ENCODE measurements at places on chromosomes 4 and X.
A peak's percentile ranks its signal among the peaks of the same experiment; 100 is the strongest.

- DNase-seq = no peak
Measured at GRCh38 chr4:76905521-76905920, 7.6 kb upstream of the SOWAHB start.

DNA sequence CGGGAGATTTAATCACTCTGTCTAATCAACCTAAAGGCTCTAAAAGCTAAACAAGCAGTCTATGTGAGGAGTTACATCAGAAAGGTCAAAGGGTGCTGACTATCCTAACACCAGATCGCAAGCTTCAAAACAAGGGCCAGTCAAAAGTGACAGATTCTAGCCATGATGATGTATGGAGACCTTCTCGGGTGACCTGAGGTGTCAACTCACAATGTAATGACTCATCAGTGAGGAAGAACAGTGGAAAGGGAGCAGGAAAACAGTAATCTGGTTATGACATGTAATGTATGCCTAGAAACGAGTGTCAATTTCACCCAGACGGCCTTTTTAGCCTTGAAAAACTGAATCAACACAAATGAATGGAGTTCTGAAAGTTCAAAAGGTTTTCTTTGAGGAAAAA, 375.3 kb downstream of the IDS start:
- DNase-seq = no peak

DNA sequence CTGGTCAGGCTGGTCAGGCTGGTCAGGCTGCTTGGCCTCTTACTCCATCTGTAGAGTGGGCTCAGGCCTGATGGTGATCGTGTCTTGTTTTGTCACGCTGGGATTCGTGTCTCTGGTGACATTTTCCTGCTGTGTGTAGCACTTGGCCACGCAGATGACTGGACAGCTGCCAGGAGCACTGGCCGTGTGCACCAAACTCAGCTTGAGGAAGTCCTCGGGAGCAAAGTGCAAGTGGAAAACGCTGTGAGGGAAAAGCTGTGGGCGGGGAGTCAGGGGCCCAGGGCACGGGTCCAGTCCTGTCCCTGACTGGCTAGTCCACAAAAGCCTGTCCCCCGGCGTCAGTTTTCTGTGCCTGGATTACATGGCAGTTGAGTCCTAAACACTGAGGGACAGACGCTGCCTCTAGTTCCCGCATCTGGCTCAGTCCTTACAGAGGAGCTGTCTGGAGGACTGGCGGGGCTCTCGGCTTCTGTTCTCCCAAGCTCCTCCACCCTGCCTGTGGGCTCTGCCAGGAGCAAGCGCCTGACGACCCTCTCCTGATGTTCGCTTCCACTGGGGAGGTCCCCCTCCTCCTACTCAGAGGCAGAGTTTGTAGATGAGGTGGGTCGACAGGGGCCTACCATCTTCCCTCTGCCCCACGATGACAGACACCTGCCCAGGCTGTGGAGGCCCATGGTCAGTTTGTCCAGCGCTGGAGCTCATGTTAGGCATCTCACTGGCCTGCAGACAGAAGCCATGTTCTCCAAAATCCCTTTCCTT, 35.9 kb upstream of the GRPEL1 start:
- no peak for DNase-seq

DNA sequence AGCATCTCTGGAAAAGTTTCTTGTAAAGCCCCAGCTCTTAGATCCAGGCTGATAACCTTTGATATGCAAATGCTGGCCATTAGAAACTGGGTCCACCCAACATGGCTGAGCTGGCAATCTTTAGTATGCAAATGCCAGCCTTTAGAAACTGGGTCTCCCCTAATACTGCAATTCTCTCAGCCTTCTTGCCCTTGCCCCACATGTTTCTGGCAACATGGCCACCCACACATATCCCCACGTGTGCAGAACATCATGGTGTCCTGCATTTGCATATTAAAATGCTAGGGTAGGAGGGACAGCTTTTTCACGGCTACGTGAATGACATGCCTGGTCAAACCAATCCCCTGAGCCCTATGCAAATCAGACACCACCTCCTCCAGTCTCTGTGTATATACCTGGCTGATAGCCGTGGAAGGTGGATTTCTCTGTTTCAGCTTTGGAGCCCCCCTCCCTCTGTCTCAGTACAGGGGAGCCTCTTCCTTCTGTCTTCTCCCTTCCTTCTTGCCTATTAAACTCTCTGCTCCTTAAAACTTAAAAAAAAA, 344.0 kb upstream of the NWD2 start:
- no peak for DNase-seq

GRCh38 chr4:47442980-47443379, 20.5 kb downstream of the COMMD8 start:
- no peak for DNase-seq

DNA sequence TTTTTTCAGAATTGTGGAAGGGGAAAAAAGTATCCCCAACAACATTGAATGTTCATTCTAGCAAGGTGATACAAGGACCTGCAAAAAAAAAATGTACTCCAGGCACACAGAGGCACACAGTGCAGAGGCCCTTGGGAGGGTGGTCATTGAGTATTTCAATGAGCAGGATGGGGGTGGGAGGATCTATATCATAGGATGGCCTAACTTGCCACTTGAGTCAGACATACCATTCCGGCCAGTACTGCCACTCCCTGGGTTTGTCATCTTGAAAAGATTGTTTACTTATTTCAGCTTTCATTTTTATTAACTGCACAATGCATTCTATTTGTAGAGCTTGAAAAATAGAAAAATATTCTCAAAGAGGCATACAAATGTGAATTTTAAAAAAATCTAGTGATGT, 18.7 kb downstream of the ZNF595 start:
- no peak for DNase-seq

DNA sequence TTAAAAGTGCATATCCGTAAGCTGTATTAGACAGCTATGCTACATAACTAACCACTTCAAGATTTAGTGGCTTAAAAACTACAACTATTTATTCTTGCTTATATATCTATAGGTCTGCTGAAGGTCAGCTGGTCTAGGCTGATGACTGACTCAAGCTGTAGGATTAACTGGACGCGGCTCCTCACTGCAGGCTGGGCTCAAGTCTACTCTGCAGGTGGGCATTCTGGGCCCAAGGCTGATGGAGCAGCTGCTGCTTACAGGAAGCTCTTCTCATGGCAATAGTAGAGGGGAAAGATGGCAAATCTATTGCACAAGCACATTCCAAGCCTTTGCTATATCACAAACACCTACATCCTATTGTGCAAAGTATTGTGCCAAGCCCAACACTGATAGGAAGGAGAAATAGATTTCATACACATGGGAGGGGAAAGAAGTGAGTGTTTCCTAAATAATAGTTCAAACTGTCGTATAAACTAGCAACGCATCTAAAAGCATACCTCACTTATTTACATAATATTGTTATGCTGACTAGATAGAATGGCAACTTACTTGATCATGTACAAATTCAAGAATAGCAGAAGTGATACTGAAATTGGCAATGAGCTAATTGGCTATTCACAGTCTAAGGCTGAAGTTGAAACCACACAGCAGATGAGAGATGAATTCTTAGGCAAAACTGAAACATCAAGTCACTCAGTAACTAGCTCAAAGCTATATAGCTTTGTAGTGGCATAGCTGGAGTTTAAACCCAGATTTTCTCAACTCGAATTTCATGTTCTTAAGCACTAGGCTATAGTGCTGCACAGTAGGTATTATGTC, 263.8 kb downstream of the NKX6-1 start:
- no peak for DNase-seq

DNA sequence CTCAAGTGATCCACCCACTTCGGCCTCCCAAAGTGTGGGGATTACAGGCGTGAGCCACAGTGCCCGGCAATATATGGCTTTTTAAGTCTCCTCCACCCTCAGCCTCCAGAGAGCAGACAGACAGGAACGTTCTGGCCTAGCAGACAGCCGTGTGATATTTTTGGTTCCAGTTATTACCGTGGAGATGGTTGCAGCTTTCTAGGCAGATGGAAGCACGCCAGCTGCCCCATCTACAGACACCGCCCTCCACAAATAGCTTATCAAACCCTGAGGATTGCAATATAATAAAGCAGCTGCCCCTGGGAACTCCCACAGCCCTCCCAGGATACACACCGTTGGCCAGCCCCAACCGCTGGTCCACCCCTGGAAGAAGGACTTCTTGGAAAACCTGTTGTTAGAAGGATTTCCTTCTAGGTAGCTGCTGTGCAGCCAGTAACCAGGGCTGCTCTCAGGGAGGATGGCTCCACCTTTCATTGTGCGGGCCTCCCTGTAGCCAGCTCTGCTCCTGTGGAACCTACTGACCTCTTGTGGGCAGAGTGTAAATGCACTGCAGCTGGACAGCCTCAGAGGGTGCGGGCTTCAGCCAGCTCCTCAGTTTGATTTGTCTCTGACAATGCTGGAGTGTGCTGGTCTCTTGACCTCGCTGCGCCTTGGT, 44.0 kb downstream of the SLC25A5 start:
- DNase-seq = no peak

GRCh38 chr4:8010618-8011017, 71.0 kb upstream of the AFAP1 start:
- DNase-seq = no peak

GRCh38 chrX:70133303-70134115, at the start of gene IGBP1:
Gene IGBP1 (plus strand): TSS chrX:70133447. CDS start chrX:70133948, 501 bp downstream.
- DNase-seq = peak; percentile 71

GRCh38 chr4:26281881-26282280, 38.9 kb upstream of the RBPJ start:
- no peak for DNase-seq

DNA sequence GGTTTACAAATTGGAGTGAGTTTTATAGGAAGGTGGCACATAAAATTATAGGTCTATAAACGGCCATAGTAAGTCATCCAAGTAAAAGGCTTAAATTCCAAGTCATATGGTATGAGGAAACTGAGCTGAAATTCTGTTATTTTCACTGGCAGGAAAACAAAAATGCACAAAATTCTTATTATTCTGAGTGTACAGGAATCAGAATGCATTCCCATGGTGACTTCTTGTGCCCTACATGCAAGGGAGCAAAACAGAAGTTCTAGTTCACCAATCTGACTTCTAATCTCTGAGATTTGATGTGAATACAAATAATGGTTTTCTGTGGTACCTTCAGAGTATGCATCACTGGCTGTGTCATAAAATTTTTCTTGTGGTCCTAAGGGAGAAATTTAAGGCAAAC, 102.9 kb downstream of the CLCN4 start:
- DNase-seq = no peak

- DNase-seq = no peak
Measured at GRCh38 chr4:20960291-20960690, 260.0 kb downstream of the PACRGL start.

DNA sequence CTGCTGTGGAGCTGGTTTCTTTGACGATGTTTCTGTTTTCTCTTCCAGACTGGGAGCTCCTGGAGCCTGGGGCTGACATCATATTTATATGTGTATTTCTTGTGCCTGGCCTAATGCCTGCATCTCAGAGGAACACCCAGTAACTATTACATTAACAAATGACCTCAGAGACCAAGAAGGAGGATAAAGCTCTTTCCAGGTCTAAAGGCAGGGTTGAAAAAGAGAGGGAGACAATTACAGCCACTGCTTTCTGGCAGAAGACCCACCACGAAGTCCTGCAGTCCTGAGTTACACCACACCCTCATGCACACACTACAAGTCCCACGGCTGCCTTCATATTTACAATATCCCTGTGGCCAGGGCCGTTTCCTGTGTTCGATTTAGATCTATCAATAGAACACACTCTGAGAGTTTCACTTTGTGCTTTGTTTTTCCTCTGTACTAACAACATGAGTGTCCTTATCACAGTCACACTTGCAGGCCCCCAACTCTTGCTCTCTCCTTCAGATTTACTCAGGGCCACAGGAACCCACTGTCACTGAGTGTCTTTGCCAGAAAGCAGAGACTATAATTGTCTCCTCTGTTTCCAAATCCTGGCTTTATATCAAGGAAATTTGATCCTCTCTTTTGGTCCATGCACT, 535.5 kb downstream of the MID1IP1 start:
- DNase-seq = peak; percentile 41

DNA sequence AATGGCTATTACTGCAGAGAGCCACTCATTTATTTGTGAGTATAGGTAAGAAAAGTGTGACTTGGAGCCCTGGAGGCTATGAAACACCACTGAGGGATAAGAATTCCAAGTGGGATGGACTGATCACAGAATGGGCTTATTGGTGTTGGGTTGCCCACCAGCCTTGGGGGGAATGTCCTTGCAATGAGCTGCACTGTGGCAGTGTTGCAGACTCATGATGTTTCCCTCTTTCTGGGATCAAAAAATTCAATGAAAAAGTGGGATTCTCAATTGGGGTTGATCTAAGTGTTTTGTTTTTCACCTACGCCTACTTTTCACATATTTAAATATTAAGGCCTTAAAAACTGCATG, 1024.5 kb upstream of the PCDH10 start:
- DNase-seq = no peak

GRCh38 chr4:84697159-84697558, 114.2 kb downstream of the CDS1 start:
- no peak for DNase-seq

GRCh38 chr4:81632581-81633299, 161.0 kb upstream of the RASGEF1B start:
- no peak for DNase-seq

DNA sequence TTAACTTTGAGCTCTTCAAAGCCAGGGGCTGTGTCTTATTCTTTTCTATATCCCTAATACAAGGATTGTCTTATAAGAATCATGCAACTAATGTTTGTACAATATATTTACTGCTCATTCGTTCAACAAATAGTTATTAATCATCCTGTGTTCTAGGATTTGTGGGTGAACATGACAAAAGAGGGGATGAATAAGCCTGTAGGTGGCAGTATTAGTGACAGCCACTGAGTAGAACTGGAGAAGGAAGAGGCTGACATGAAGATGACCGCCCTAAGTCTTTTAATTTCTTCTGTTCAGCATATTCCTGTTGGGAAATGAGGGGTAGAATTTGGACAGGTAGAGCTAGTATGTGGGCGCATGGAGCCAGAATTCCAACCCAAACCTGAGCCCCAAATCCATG, 11.9 kb upstream of the LINC00632 start:
- DNase-seq = no peak
